ENCODE measurements at places on chromosomes 12 and 14. TPM values are rescaled to one million over a fixed set of nuclear protein-coding genes. Genes with fewer than 3 reads are reported as not detected.

Gene CHFR
- total RNA-seq, result 42.9 TPM

- no peak for DNase-seq
These were observed 162.7 kb downstream of the KITLG start for GRCh38 chr12:88417531-88417930.

DNA sequence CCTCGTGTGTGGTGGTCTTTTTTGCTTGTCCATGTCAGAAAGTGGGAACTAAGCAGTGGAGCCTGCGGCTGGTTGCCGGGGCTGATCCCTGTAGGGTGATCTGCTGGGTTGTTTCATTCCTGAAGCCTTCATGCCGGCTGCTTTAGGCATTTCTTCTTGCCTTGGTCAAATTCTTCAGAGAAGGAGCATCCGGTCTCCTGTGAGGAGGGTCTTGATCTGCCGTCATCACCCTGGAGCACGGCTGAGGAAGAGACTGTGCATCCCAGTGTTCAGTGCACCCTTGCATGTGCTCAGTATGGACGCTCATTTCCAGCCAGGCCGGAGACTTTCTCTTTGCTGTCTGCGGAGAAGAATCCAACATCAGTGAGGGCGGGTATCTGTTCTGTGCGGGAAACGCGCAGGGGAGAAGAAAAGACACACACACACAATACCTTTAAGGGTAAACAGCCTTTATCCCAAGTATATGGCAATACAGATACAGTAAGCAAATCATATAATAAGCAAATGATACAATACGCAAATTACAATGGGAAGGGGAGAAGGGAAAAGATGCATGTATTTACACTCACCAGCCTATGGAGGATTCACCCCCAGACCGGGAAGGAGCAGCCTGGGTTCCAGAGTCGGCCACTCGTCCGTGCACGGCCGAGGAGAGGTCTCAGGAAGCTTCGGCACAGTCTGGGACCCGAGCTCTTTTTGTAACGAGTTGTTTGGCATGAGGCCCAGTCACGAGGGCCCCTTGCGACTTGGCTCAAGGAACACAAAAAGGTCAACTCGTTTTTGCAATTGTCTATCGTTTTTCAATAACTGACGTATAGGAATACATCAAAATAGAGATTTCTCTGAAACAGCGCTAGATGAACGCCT lies 1366.8 kb upstream of the TMEM132C start:
- DNase-seq, result no peak

- DNase-seq, result no peak
These were observed 97.1 kb downstream of the SCAF11 start for GRCh38 chr12:45893240-45893639.

GRCh38 chr12:64311877-64312276 lies 78.7 kb downstream of the C12orf56 start:
- DNase-seq, result no peak

- no peak for DNase-seq
These were observed 7.3 kb downstream of the STXBP6 start for GRCh38 chr14:25042362-25043299.

DNA sequence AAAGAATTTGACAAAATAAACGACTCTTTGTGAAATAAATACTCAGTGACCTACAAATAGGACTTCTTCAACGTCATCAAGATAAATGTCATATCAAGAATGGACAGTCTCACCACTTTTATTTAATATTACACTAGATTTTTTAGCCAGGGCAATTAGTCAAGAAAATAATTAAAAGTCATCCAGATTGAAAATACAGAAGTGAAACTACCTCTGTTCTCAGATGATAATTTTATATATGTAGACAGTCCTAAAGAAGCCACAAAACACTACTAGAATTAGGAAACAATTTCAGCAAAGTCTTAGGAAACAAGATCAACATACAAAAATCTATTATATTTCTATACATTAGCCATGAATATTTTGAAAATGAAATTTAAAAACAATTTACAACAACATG lies 689.6 kb upstream of the SEL1L start:
- no peak for DNase-seq

GRCh38 chr12:2691345-2692071 lies 103.3 kb upstream of the FKBP4 start:
- peak; percentile 65 for DNase-seq

DNA sequence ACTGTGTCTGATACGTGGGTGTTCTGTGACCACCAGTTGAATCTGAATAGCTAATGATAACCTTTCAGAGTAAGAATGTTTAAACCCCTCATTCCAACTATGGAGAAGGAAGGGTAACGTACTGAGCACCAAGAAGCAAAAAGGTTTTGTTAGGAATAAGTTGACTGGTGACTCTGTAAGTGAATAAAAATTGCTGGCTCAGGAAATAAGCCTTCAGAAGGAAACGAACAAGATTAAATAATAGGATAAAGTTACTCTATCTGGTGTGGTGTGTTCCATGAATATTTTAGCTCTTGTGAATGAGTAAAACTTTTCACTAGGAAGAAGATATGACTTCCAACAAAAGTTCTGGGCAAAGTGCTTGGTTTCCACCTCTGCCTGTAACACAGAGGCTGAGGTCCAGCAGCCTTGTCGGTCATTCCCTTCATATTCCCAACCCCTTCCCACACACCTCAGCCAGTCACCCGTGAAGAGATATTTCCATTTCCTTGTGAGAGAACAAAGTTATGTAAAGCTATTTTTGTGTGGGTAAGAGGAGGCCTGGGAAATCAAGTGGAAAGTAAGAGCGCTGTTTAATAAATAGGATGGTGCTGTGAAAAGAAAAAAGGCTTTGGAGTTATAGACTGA lies 47.1 kb downstream of the ARF6 start:
- DNase-seq, result no peak

Gene P2RX7
- total RNA-seq, result 11.3 TPM

Gene C12orf60
- total RNA-seq, result 3.3 TPM

GRCh38 chr12:88338486-88338885 lies 196.4 kb downstream of the TMTC3 start:
- no peak for DNase-seq

GRCh38 chr14:51869411-51870100 lies 9.1 kb downstream of the GNG2 start:
- peak; percentile 86 for DNase-seq

DNA sequence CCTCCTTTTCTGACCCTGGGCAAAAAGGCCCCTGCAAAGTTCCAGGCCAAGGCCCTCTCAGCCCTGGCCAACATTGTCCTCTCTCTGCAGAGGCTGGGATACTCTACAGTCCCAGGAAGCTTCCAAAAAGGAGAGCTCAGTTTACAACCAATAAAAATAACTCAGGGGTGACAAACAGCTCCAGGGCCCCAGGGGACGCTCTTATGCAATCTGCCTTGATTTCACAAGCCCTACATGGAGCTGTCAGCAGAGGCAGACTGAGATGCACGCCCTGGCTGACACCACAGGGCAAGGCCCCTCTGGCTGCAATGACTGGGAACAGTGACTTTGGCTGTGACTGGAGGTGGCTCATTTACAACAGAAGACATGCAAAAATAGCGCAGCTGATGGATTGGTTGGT lies 129.0 kb upstream of the MED13L start:
- no peak for DNase-seq

GRCh38 chr12:108482717-108483212 lies 32.3 kb upstream of the FICD start:
- no peak for DNase-seq

GRCh38 chr12:131919366-131920156 lies 9.5 kb upstream of the PUS1 start:
- no peak for DNase-seq

GRCh38 chr12:13252616-13253015 lies 56.1 kb downstream of the EMP1 start:
- DNase-seq, result no peak

GRCh38 chr12:6114476-6114870 lies 10.0 kb downstream of the VWF start:
- DNase-seq, result no peak

GRCh38 chr12:68565391-68565903 lies 45.3 kb upstream of the RAP1B start:
- DNase-seq, result no peak

DNA sequence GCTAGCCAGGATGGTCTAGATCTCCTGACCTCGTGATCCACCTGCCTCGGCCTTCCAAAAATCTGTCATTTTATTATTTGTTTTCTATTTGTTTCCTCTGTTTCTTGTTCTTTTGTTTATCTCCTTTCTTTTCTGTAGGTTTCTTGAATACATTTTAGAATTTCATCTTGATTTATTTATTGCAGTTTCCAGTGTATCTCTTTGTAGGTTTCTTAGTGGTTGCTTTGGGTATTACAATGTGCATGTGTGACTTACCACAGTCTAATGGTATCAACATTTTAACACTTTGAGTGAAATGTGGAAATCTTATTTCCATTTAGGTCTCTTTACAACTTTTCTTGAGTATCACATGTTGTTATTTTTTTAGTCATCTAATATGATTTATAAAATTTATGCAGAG lies 29.9 kb upstream of the MUCL1 start:
- DNase-seq, result no peak

DNA sequence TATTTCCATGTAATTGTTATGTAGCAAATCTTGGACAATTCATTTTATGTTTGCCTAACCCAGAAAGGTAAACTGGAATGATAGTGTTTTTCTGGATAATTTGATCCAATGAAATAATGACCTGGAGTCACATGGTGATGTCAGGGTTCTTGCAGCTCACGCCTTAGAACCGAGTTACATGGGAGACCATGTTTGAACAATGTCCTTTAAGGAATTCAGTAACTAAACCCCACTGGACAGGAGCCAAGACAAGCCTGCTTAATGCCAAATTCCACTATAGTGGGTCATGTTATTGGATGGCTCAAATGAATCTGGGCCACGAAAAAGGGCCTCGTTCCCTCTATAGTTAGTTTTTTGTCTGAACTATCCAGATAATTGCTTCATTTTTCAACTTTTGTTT lies 255.8 kb upstream of the HMGA2 start:
- DNase-seq, result no peak

Gene AICDA
- not detected for total RNA-seq

DNA sequence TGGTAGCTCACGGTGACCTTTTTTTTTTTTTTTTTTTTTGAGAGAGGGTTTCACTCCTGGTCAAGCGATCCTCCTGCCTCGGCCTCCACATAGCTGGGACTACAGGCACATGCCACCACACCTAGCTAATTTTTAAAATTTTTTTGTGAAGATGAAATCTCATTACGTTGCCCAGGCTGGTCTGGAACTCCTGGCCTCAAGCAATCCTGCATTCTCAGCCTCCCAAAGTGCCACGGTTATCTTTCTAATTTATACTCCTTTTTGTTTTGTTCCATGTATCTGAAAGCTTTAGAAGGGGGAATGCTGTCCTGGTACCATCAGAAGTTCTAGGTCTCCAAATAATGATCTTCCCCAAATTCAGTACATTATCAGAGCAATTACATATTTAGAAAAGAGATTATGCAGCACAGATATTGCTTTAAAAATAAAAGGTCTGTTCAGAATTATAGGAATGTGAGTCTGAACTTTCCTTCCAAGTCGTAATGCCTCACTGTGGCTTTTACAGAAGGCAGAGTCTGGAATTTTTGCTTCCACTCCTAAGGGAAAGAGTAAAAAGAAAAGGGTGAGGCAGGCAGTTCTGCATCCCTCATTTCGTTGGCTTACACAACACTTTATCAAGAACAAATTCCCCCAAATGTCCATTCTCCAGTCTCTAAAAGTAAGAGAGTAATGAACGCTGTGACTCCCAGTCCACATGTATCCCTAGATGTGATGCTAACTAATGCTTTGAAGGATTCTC lies 73.0 kb downstream of the GCH1 start:
- DNase-seq, result no peak

GRCh38 chr12:52038447-52038846 lies 12.8 kb upstream of the NR4A1 start:
- no peak for DNase-seq

- no peak for DNase-seq
These were observed 525.6 kb downstream of the FLRT2 start for GRCh38 chr14:86055512-86056075.

GRCh38 chr12:124488520-124488919 lies 78.9 kb downstream of the NCOR2 start:
- DNase-seq, result no peak

- no peak for DNase-seq
These were observed 403.2 kb upstream of the SEL1L start for GRCh38 chr14:81936902-81937301.

- no peak for DNase-seq
These were observed 176.0 kb downstream of the ESRRB start for GRCh38 chr14:76551906-76552305.

Gene PTPN6
- total RNA-seq, result 324 TPM

Gene SYNE2
- total RNA-seq, result 27.6 TPM

GRCh38 chr14:63663428-63664341 lies 22.0 kb upstream of the WDR89 start:
- no peak for DNase-seq
